Breast epithelium (tissue), 4 donors: ENCODE measurements at places on chromosomes 4 and X.

- DNase-seq = no peak
Observed at GRCh38 chrX:9003041-9003440, 30.9 kb downstream of the FAM9B start.

- DNase-seq = no peak
Observed at GRCh38 chr4:115514675-115515074, 401.3 kb upstream of the NDST4 start.

GRCh38 chr4:38489011-38489861 is 174.8 kb upstream of the KLF3 start:
- DNase-seq = no peak

- DNase-seq = no peak
Observed at GRCh38 chrX:15299941-15300851, 15.2 kb downstream of the ASB11 start.

- DNase-seq = no peak
Observed at GRCh38 chr4:21893136-21893535, 55.4 kb downstream of the KCNIP4 start.

DNA sequence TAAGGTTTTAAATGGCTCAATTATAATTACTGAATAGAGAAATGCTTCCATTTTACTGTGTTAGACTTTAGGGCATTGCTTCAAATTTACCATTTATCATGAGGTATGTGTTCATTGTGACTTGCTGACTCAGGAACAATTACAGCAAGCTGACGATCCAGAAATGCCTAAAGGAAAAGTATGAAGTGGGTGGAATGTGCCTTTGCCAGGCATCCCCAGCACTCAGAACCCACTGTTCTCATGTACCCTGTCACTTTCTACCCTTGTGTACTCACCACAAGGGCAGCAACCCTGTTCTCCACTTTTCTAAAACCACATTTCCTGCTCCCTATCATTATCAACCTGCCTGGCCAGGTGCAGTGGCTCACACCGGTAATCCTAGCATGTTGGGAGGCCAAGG is 41.5 kb downstream of the QRFPR start:
- DNase-seq = no peak

- no peak for DNase-seq
Observed at GRCh38 chrX:130728208-130728607, 174.8 kb downstream of the ENOX2 start.

- no peak for DNase-seq
Observed at GRCh38 chrX:418927-419729, 32.4 kb upstream of the PPP2R3B start.

DNA sequence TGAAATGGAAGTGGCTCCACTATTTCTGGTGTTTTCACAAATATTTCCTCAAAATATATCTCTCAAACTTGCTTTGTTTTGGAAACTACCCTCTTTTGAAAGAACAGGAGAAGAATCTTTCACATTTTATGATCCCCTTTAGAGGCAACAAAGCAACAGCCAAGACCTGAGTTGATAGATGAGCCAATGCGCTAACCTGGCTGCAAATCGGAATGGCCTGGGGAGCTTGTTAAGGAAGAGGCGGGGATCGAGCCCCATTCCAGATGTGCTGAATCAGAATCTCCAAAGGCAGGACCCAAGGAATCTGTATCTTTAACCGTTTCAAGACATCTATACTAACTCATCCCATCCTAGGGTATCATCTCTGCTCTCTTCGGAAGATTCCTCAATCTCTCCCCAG is 181.3 kb downstream of the GPC3 start:
- DNase-seq = no peak

DNA sequence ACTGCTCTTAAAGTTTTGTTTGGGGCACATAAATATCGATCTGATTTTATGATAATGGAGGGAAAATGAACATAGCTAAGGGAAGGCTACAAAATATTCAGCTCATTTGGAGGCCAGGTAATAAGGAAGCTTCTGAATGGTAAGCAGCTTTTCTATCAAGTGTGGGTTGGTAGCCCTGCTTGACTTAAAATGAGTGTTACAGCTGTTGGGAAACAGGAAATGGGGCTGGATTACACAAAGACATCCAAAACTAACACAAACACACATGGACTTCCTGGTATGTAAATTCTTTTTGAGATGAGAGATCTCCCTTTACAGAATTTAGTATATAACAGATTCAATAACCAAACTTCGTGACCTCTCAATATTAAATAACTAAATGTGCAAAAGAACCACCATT is 58.0 kb downstream of the FGF16 start:
- DNase-seq = no peak

- DNase-seq = no peak
Observed at GRCh38 chr4:68271851-68272357, 26.4 kb upstream of the TMPRSS11B start.

GRCh38 chrX:25180242-25180641 is 164.5 kb upstream of the ARX start:
- no peak for DNase-seq

GRCh38 chr4:176277162-176277904 is 8.3 kb upstream of the ASB5 start:
- no peak for DNase-seq

DNA sequence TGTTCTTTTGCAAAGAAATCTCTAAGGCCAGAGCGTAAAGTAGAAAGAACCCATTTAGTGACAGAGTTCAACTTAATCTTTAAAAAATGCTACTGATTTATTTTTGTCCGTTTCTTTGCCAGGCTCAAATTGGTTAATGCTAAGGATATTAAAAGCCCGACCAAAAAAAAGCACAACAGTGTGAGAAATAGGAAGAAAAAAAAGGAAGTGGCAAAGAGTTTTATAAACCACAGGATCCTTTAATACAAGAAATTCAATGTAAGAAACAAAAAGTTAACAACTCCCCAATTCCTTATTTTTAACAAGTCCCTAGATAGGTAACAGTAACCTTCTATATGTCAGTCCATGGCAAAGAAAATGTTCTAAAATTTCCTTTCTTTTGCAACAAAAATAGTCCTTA is 480.4 kb downstream of the ACTRT1 start:
- DNase-seq = no peak

- no peak for DNase-seq
Observed at GRCh38 chr4:145937971-145938611, 532 bp downstream of the ZNF827 start.

DNA sequence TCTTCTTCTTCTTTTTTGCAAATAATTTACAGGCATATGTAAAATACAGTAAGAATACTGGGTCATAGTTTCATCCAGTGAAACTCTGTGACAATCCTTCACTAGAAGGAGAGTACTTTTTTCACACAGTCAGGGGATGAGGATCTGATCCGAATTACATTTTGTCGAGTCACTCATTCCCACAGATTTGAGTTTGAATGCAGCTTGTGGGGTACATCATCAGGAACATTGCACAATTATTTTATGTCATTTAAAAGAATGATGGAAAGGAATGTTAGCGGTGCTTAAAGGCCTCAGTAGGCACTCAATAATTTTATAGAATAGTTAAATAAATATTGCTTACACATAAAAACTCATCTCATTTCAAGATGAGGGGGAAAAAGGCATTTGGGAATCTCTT is 88.6 kb downstream of the CHRNA9 start:
- DNase-seq = no peak

GRCh38 chr4:105147553-105148161 is 981 bp downstream of the TET2 start:
- DNase-seq = no peak

DNA sequence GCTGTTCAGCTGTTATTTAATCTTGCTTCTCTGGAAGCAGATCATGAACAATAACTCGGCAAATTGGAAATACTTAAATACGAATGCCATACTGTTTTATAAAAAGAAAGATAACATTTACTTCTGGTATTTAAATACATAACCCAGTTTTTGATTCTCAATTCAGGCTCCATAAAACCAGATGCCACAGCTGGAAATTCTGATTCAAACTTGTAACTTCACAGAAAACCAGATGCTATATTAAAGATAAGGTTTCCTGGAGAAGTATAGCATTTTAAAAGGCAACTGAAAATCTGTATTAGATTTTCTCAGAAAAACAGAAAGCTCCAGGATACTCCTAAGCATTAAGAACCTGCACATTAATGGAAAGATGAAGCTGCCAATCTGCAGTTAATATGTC is 40.2 kb downstream of the STX18 start:
- DNase-seq = no peak

- no peak for DNase-seq
Observed at GRCh38 chr4:54540931-54541330, 116.8 kb upstream of the KIT start.

DNA sequence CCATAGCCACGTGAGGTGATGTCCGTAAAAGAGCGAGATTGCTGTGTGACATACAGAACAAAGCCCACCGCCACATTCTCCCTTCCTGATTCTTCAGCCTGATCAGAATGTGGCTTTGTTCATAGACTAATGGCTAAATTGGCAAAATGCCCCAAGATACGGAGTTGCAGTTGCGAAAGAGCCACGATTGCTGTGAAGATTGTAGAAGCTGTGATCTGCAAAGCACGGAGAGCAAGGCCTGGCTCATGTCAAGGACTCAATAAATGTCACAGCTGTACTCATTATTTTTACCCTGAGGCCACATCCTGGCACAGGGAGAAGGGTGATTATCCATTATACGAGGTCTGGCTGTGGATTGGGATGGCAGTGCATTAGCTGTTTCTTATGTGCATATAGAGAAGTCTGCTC is 34.2 kb downstream of the ARSD start:
- no peak for DNase-seq

GRCh38 chr4:89054627-89055026 is 2.4 kb downstream of the FAM13A start:
- DNase-seq = no peak

DNA sequence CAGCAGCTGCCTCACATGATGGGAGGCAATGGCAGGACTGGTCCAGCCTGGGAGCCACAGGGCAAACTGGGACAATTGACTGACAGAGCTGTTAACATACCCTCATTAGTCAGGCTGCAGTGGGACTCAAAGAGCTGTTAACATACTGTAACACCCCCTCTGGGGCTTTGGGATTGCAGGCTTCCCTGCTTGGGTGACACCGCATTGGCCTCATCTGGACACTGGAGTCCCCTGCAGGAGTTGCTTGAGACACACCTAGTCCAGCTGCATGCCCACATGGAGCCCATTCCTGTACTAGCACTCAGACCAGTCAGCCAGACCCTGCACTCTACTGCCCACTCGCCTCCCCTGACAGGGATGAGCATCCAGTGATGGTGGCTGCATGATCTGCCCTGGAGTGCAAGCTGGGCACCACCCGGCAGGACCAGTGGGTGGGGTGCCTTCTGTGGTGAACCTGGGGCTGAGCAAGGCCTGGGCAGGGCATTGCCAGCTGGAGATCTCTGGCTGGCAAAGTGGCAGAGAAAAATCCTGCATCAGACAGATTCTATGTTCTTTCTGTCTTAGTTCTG is 138.8 kb downstream of the DTHD1 start:
- DNase-seq = no peak

- DNase-seq = no peak
Observed at GRCh38 chr4:169922632-169923276, 103.4 kb downstream of the MFAP3L start.

GRCh38 chr4:11446155-11446811 is 17.6 kb upstream of the HS3ST1 start:
- no peak for DNase-seq

DNA sequence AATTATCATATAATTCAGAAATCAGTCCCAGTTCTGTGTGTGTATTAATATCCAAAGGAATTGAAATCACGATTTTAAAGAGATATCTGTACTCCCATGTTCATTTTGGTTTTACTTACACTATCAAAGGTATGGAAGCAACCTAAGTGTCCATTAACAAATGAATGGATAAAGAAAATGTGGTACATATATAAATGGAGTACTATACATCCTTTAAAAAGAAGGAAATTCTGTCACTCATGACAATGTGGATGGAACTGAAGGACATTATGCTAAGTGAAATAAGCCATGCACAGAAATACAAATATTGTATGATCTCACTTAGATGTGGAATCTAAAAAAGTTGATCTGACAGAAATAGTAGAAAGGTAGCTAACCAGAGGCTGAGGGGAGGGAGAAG is 63.8 kb downstream of the CD99L2 start:
- no peak for DNase-seq

- DNase-seq = peak; percentile 45
Observed at GRCh38 chr4:8910100-8910821, 38.6 kb upstream of the HMX1 start.

- no peak for DNase-seq
Observed at GRCh38 chr4:119284876-119285780, 36.8 kb downstream of the FABP2 start.

DNA sequence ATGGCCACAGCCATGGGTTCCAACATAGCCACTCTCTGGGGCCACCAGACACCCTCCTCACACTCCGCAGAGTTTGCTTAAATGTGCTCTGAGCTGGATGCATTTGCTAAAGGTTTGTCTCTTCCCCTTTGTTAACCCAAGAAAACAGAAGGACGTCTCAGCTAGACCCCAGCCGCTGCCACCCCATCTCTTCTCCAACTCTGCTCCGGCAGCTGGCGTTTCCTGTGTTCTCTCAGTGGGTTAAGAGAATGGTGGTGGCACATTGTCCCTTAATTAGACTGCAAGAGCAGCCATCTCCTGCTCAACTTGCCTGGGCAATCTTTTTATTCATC is 43.7 kb upstream of the FAM9C start:
- no peak for DNase-seq

DNA sequence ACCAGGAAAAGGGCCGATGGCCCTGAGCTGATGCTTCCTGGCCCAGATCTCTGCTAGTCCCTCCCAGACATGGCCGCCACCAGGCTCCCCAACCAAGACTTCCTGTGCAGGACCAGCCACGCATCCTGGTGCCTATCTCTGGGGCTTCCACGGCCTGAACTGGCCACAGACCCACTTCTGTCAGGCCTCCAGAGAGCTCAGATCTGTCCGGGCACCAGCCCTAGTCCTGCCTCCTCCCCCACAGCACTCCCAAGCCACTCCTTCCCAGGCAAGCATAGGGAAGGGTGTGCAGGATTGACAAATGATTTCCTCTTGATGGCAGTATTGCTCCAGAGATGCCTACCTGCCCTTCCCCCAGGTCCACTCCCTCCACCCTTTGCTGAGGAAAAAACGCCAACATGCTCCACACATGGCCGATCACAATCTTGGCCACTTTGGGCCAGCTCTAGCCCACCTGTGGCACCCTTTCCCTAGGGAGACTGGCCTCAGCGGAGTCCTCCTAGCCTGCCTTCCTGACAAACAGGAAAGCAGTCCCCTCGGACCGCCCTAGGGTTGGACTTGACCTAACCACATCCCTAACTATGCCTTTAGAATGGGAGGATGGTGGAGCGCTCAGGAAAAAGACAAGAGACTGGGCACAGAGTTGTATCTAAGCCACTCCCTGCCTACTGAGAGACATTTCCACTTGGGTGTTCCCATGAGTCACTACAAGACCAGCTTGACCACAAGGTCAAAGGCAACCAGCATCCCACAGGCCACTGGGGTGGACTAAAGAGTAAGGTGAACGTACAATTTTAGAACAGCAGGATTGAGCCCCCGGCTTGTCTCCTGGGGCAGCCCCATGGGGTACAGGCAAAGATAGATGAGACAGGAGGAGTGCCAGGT is 277.5 kb upstream of the AGTR2 start:
- DNase-seq = peak; percentile 54

DNA sequence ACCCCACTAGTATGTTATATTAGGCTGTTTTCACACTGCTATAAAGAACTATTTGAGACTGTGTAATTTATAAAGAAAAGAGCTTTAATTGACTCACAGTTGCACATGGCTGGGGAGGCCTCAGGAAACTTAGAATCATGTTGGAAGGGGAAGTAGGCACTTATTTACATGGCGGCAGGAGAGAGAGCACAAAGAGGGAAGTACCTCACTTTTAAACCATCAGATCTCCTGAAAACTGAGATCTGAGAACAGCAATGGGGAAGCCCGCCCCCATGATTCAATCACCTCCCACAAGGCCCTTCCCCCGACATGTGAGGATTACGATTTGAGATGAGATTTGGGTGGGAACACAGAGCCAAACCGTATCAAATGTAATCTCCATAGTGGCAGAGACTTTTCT is 45.4 kb upstream of the XK start:
- DNase-seq = no peak
